ENCODE measurements at places on chromosomes 1 and 21.

GRCh38 chr1:4973341-4973740 lies 318.9 kb downstream of the AJAP1 start:
- no peak for DNase-seq

DNA sequence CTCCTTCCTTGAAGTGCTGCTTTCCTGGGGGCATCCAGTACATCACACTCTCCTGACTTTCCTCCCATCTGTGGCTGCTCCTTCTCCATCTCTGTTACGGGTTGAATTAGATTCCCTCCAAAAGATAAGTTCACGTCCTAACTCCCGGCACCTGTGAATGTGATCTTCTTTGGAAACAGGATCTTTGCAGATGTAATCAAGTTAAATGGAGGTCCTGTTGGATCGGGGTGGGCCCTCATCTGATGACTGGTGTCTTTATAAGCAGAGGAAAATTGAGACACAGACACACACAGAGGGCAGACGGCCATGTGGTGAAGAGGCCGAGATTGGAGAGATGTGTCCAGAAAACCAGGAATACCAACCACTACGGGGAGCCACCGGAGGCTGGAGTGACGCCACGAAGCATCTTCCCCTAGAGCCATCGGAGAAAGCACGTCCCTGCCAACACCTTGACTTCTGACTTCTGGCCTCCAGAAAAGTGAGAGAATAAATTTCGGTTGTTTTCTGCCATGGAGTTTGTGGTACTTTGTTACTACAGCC lies 36.0 kb downstream of the ZBTB18 start:
- no peak for DNase-seq

DNA sequence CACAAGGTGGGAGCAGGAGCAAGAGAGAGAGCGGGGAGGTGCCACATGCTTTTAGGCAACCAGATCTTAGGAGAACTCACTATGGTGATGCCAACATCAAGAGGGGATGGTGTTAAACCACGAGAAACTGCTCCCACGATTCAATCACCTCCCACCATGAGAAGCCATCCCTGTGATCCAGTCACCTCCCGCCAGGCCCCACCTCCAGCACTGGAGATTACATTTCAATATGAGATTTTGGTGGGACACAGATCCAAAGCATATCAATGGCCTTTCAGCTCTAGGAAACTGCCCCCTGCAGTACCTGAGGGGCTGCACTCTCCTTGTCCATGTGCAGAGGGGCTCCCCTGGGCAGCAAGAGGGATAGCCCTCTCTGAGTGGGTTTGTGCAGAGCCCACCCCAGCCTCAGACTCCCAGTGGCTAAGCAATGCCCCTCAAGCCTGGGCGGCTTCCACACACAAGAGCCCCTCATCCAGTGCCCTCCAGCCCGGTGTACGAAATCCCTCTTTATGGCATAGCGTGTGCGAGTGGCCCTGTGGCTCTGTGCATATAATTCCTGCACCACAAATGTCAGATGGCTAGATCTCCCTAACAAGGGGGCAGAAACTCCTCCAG lies 15.5 kb upstream of the PRDM16 start:
- no peak for DNase-seq

DNA sequence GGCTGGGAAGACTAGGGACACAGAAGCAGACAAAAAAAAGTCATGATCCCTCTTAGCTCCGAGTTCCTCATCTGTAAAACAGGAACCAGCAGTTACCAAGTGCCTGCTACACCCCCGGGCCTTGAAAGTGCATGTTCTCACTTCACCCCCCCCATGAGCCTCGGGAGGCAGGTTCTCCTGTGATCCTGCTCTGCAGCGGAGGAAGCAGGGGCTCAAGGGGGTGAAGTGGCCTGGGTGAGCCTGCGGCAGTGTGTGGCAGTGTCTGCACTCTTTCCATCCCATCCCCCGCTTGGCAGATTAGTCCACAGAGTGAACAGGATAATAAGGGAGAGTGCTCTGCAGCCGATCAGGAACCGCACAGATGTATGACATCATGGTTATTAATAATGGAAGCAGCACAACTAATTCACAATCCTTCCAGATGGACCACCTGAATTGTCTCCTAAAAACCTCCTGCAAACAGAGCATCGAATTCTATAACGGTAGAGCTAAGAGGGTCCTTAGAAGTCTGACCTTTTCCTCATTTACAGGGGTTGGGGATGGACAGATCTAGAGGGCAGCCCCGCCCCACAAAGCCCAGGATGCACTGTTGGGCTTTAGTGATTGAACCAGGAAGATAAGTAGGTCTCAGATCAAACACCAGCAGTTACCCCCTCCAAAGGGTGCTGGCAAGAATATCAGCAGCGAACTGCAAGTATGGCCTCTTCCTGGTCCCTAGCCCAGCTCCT lies 174.1 kb upstream of the EDN2 start:
- DNase-seq = no peak

DNA sequence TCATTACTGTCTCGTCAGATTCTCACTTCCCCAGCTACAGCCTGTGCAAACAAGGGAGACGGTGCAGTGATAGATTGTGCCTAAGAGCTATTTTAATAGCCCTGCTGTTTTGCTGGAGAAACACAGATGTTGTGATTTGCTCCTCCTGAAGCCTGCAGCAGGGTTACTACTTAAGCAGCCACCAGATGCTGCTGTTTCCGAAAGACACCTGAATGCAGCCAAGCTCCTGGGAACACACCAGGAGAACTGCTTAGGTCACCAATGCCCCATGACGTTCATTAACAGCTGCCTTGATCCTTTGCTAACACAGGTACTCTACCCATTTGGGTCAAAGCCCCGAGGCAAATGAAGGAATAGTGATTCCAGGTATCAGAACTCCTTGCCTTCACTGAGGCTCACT lies 411.8 kb upstream of the DAB1 start:
- no peak for DNase-seq

Data from ovary (tissue), 10 donors.